ENCODE measurements at places on chromosomes 16 and 17. TPM values are rescaled to one million over a fixed set of nuclear protein-coding genes. Genes with fewer than 3 reads are reported as not detected.

TADA2A gene
- 25.2 TPM for total RNA-seq

RHBDL3 gene
- total RNA-seq = 1.2 TPM

VAC14 gene
- total RNA-seq = 36.3 TPM

KDM6B gene
- 88.4 TPM for total RNA-seq

SLC6A2 gene
- 0.18 TPM for total RNA-seq

LPO gene
- total RNA-seq = 0.27 TPM

CDRT4 gene
- total RNA-seq = 34.1 TPM

ZNF18 gene
- total RNA-seq = 11.1 TPM

SLC5A11 gene
- total RNA-seq = 0.22 TPM

MAPT gene
- total RNA-seq = 3.1 TPM

TTC19 gene
- 38.5 TPM for total RNA-seq

GDPD3 gene
- total RNA-seq = 10.7 TPM

ALOX12B gene
- not detected for total RNA-seq

MYH13 gene
- total RNA-seq = not detected

CLEC19A gene
- not detected for total RNA-seq

AANAT gene
- total RNA-seq = not detected

FOXN1 gene
- total RNA-seq = 0.34 TPM

TPSG1 gene
- total RNA-seq = not detected

SULT1A2 gene
- total RNA-seq = 0.90 TPM

SLFN13 gene
- total RNA-seq = 23.1 TPM

KRT36 gene
- total RNA-seq = not detected

Data from mesothelial cell of epicardium (in vitro differentiated cells).